ENCODE measurements at places on chromosomes 4 and X. TPM values are rescaled to one million over a fixed set of nuclear protein-coding genes. Genes with fewer than 3 reads are reported as not detected.

DNA sequence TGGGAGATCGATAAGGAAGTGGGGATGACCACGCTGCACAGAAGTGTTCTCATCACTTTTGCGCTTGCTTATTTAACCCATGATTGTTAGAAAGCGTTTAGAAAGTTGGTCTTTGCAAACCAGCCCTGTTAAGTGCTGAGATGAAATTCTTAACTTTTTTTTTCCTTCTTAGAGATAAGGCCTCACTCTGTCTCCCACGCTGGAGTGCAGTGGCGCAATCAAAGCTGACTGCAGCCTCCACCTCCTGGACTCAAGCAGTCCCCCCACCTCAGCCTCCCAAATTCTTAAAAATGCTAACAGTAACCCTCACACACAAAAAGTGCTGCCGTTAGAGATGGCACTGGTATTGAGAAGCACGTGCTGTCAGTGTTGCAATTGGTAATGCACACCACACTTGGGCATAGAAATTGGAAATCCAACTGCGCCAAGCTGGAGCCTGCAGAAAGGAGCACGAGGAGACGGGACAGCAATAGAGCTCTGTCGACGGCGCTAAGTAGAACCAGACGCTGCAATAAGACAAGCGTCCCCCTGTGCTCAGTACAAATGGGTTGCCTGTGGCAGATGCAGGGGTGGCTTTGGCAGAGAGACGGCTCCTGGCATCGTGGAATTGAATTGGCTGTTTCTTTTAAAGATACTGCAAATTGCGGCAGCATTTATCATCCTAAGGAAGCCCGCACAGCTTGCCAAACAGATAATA is 113.4 kb downstream of the TBL1X start:
- ATAC-seq, result no peak

- no peak for ATAC-seq
Observed at GRCh38 chrX:31063114-31063513, 8.7 kb downstream of the FTHL17 start.

DNA sequence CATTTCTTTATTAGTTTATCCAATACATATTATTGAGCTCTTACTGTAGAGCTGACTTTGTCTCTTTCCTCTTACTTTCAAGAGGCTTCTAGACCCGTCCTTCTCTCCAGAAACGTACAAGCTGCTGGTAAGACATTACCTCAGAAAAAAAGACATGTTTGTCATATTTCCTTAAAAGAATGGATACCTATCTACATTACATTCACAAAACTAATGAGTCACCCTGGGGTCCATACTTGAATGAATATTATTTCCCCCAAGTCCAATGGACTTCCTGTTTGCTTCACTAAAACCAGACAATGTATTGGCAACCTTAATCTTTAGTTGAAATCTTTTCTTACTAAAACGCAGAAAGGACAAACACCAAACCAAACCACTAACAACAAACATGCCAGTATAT is 176.5 kb upstream of the CLNK start:
- no peak for ATAC-seq

DNA sequence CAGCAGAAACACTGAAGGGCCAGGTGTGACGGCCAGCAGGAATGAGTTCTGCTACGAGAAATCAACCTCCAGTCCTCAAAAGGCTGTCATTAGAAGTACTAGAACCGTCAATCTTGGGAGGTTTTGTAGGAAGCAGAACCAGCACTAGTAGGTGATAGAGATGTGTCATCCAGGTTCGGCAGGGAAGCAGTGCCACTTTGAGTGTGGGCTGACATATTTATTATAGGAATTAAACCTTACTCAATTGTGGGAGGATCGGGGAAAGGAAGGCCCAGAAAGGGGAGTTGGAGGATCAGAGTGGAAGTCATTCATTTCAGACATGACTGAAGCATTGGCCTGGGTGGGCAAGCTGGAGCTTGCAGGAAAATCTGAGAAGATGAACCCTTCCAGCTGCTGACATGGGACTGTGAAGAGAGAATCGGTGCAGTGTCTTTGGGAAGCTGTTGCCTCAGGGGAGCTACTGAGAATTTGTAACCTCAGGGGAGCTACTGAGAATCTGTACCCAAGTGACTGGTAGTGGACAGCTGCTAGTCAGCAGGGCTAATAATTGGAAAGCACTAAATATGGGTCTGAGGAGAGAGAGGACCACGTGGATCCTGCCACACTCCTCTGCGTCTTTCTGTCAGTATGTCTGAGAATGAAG is 177.4 kb downstream of the SPRY1 start:
- no peak for ATAC-seq

GRCh38 chrX:41095908-41096307 is 10.7 kb downstream of the USP9X start:
- ATAC-seq, result no peak

Gene NXF2B
- not detected for total RNA-seq

Gene MAGEA1
- total RNA-seq, result not detected

- no peak for ATAC-seq
Observed at GRCh38 chr4:87051121-87051713, 116.4 kb downstream of the AFF1 start.

GRCh38 chr4:2570551-2571222 is 34.2 kb downstream of the FAM193A start:
- ATAC-seq, result peak; percentile 73

Gene ARSJ
- 28.2 TPM for total RNA-seq

Gene REPS2
- total RNA-seq, result 39.8 TPM

Gene PDLIM5
- 212 TPM for total RNA-seq

Gene GABRQ
- total RNA-seq, result not detected

- no peak for ATAC-seq
Observed at GRCh38 chr4:121168446-121169281, 4.5 kb upstream of the TNIP3 start.

Gene KLF8
- 12.1 TPM for total RNA-seq

Gene RHOXF2
- not detected for total RNA-seq

- ATAC-seq, result no peak
Observed at GRCh38 chrX:10549280-10549679, 71.1 kb downstream of the MID1 start.

GRCh38 chr4:138540056-138540800 is 298.1 kb upstream of the SLC7A11 start:
- ATAC-seq, result no peak

Gene AMBN
- not detected for total RNA-seq

DNA sequence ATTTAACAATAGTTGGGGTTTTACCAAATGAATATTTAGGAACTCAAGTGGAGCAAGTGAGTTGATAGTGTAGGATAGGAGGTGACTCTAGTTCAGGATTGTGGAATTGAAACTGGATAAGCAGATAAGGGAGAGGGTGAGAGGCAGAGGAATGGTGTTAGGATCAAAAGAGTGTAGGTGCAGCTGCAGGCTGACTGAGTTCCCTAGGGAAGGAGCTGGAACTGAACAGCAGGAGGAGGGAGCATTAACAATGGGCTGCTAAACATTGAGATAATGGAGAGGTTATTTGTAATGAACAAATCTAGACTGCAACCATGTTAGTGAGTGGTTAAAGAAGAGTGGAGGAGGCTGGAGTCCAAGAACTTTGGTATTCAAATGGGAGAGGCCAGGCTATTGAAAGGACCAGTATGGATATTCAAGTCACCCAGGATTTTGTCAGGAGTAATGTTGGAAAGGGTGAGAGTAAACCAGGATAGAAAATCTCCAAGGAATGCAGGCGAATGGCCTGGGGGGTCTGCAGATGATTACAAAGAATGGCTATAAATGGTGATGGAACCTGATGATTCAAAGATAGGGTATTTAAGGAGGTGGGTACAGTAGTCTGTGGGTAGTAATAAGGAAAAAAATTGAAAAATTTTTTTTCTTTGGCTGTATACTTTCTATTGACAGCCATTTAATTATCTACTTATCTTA is 497.1 kb upstream of the TENM3 start:
- no peak for ATAC-seq

Gene VEGFD
- total RNA-seq, result 4.8 TPM
